Spinal cord (tissue), 10 donors: ENCODE measurements at places on chromosomes 6 and 20.

DNA sequence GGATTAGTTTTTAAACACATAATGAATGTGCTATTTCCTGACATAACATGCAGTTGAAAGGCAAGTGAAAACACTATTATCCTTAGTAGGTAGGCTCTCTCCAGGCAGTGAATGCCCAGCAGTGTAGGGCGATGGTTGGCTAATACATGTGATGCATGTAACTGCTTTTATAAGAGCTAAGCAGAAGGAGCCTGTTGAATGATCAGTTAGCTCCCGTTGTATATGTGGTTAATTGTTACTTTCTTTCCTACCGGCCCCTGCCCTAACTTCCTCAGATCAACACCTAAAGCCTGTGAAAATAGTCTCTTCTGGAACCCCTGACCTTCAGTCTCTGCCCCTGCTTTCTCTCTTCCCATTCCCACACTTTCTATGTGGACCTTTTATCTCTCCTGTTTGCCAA lies 10.5 kb downstream of the SOX4 start:
- no peak for DNase-seq

DNA sequence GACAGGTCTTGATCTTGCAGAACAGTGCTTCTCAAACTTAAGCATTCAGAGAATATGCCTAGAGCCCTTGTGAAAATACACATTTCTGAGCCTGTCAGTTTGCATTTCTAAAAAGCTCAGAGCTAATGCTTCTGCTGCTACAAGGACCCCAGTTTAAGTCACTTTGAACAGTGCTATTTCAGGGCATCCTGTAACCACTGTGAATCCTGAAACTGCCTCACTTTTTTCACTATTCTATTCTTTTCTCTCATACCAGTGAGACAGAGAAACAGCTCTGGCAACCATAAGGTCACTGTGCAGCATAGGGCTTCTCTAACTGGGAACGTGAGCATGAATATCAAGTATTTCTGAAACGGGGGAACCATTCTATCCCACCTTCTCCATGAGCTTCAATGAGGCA lies 51.2 kb downstream of the LGSN start:
- DNase-seq, result no peak

GRCh38 chr6:140537834-140538705 lies 1163.6 kb upstream of the CITED2 start:
- DNase-seq, result peak; percentile 71

- no peak for DNase-seq
Measured at GRCh38 chr6:52108128-52108527, 20.7 kb upstream of the PKHD1 start.

GRCh38 chr20:45230631-45231030 lies 9.5 kb downstream of the SEMG2 start:
- no peak for DNase-seq

DNA sequence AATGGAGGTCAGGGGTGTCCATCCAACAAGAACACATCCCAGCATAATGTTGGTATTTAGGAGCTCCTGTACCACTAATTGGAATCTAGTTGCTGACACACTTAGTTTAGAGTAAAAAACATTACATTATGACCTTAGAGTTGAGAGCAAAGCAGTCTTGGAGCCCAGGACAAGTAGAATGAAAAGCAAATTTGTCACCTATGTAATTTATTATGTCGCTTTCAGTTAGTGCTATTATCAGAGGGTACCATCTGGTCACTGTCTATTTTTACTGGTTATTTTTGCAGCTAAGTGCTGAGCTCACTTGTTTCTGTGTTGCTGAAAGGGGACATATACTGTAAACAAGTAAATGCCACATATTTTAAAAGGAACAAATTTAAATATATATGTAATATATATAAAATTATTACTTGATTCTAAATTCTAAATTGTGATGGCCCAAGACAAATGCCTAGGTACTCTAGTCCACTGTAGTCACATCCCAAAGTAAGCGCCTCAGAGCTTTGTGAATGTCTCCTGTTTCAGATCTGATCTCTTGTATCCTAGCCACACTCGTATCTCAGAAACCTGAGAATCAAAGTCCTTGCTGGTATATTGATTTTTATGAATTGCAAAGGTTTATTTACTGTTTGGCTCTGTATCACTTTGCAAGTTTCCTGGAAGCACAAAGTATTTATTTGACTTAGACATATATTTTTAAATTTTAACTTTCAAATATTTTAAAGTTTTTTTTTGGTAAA lies 148.6 kb upstream of the MAN1A1 start:
- no peak for DNase-seq

GRCh38 chr6:162560891-162561290 lies 166.7 kb downstream of the PRKN start:
- no peak for DNase-seq

GRCh38 chr6:165443462-165443861 lies 134.1 kb upstream of the C6orf118 start:
- no peak for DNase-seq

DNA sequence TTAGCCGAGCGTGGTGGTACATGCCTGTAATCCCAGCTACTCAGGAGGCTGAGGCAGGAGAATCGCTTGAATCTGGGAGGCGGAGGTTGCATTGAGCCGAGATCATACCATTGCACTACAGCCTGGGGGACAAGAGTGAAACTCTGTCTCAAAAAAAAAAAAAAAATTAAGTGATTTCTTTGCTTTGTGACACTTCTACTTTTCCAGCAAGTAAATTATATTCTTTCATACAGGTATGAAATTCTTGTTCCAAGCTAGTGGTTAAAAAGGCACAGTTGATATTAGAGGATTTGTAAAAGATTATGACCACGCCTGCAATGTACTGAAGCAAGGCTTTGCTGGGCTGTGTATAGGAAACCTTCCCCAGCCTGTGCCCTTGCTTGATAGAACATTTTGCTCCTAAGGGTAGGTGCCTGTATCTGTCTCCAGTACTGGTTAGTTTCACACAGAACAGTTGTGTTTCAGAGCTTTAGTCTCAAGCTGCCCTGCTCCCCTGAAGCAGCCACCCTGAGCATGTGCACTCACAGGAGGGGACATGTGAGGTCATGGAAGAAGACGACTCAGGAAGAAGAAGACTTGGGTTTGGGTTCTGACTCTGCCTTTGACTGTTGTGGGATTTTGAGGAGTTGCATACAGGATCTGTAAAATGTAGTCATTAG lies 10.2 kb downstream of the PTPN1 start:
- no peak for DNase-seq

- DNase-seq, result no peak
Measured at GRCh38 chr6:36117658-36118549, 12.4 kb upstream of the MAPK13 start.

DNA sequence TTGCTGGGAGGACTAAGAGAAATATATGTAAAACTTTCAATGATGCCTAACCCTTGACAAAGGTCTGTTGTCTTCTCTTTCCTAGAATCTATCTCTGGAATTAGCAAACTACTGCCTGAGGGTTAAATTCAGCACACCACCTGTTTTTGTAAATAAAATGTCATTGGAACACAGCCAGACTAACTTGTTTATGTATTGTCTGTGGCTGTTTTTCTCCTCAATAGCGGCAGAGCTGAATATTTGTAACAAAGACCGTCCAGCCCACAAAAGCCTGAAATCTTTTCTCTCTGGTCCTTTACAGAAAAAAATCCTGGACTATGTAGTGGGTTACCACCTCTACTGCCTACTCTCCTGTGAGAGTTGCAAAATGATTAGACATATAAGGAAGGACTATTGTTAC lies 33.3 kb upstream of the SYNDIG1 start:
- peak; percentile 59 for DNase-seq

DNA sequence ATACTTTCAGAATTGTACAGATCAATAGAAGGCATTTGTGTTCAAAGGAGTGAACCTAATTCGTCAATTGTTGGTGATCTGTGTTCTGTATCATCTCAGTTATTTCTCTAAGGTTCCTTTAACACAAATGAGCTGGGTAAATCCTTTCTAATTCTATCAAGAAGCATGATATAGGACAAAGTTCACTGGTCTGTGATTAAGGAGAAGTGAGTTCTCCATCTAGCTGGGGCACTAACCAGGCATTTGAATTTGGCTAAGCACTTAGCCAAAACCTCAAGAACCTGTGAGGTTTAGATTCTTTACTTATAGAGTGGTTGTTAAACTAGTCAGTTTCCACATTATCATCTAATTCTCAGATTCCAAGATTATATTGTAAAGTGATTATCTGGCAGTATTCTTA lies 50.3 kb downstream of the DOP1A start:
- DNase-seq, result no peak

DNA sequence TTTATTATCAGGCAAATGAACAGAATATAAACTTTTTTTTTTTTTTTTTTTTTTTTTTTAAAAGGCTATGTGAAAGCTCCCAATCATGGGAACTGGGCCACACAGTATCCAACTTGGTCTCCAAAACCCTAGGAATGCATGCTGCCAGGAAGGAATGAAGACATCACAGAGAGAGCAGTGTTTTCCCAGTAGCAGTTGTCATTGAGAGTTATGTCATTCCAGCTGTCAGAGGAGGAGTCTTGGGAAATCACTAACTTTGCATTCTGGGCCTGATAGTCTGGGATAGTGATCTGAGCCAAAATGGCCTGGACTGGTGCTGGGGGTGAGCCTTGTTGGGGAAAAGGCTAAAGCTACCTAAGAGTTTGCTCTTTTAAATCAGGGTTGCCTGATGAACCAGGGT lies 231.3 kb upstream of the MAP3K7 start:
- peak; percentile 20 for DNase-seq

- DNase-seq, result no peak
Measured at GRCh38 chr20:46832555-46832954, 62.1 kb upstream of the EYA2 start.

- DNase-seq, result no peak
Measured at GRCh38 chr6:26309731-26310142, 55.3 kb upstream of the BTN3A2 start.

GRCh38 chr6:89359561-89359960 lies 7.0 kb upstream of the UBE2J1 start:
- DNase-seq, result no peak

GRCh38 chr6:150129616-150130505 lies 13.0 kb upstream of the PPP1R14C start:
- no peak for DNase-seq

DNA sequence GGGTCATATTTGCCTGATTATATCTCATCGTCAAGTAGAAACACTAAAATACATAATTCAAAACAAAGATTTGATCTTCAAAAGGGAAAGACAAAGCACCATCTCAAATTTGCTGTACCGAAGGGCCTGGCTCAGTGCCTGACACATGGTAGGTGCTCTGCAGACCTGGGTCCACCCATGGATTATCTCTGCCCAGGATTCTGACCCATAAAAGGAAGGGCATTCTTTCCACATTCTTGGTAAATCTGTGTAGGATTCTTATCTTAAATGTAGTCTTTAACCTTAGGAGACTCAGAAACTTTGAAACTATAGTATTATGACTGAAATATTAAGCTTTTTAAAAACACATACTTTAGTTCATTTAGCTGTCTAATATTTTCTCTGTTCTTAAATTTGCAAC lies 274.1 kb upstream of the FLRT3 start:
- no peak for DNase-seq

- DNase-seq, result no peak
Measured at GRCh38 chr6:7185561-7185960, 77.8 kb downstream of the RREB1 start.

- no peak for DNase-seq
Measured at GRCh38 chr6:82397962-82398692, 34.5 kb downstream of the TPBG start.

DNA sequence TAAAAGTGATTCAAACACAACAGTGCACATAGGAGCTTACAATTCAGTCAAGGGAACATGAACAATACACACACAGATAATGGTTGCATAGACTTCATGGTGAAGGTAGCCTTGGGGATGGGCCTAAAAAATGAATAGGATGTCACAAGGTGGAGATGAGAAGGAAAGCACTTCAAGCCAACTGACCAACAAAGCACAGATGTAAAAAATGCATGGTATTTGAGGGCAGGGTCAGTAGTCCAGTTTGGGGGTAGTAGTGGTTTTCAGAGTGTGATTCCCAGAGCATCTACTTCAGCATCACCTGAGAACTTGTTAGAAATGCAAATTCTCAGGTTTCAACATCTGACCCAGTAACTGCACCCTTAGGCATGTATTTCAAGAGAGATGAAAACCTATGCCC lies 88.9 kb downstream of the PERP start:
- DNase-seq, result no peak

GRCh38 chr6:515267-515666 lies 123.7 kb downstream of the IRF4 start:
- DNase-seq, result no peak

DNA sequence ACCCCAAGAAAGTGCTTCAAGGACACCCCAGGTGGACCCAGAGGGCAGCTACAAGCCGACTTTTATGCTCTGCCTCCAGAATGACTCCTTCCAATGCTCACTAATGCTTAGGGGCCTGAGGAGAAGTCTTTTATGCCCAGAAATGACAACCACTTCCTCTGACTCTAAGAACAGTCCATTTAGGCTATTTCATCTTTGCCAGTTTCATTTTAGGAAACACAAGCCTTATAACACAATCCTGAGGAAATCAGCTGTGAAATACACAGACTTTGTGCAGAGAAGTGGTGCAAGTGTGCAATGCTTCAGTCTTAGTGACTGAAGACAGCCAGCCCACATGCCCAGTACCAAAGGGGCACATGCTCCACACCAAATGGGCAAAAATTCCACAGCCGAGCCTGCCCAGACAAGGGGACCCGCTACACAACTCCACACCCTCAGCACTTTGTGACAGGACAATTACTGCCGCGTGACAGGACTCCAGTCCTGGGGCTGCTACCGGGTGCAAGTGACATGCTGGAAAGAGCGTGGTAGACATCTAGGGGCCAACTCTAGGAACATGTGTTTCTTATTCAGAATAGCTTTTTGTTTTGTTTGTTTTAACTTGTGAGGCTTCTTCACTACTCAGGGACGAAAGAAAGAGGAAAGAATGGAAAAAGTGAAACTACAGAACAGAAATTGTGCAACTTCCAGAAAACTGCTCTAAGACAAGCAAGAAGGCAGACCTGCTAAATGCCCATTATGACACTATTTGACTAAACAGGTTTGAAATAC lies 28.2 kb upstream of the PLAGL1 start:
- DNase-seq, result no peak
